ENCODE measurements at places on chromosomes 16 and 17.

- DNase-seq: no peak
Measured at GRCh38 chr16:86960266-86960665, 356.9 kb downstream of the C16orf95 start.

DNA sequence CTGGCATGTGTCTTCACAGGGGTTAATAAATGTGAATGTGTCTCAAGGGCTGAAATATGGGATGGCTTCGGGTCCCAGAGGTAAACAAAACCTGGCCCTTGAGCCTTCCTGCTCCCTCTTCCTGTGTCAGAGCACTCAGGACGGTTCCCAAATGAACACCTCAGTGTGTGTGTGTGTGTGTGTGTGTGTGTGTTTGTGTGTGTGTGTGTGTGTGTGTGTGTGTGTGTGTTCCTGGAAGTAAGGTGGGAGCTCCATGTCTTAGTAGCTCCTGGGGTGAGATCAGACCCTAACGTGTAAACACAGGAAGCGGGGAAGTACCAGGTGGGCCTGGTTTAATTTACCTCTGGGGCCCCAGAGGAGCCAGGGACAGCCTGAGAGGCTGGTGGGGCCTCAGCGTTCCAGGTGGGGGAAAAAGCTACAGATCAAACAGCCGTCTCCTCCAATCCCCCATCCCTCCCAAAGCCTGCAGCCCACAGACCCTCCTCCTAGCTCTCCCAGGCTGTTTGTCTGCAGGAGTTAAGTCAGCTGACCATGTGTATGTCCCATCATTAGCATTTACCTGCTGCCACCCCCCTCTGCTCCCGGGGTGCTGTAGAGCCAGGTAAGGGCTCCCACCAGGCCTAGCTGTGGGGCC is 6.1 kb downstream of the KIF19 start:
- no peak for DNase-seq

DNA sequence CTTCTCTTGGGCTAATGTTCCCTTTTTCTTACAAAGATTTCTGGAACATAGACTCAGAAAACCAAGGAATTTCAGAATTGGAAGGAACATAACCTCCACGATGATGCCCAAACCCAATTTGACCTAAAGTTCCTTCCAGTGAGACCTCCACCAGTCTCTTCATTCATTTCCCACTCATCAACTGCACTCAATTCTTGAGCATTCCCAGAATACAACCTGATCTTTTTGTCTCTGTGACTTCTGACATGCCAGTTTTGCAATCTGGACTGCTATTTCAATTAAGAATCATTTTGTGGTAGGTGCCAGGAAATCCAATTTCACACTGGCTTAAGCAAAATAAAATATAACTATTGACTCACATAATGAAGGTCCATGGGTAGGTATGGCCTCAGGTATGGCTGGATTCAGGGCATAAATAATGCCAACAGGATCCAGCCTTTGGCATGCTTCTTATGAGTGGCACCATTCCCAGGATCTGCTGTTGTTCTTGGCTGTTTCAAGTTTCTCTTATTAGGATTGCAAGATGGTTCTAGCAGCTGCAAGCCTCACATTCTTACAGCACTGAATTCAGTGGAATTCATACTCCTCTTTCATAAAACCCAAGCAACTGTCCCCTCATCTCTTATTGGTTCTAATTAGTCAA is 184.3 kb downstream of the HS3ST4 start:
- peak; percentile 25 for DNase-seq

DNA sequence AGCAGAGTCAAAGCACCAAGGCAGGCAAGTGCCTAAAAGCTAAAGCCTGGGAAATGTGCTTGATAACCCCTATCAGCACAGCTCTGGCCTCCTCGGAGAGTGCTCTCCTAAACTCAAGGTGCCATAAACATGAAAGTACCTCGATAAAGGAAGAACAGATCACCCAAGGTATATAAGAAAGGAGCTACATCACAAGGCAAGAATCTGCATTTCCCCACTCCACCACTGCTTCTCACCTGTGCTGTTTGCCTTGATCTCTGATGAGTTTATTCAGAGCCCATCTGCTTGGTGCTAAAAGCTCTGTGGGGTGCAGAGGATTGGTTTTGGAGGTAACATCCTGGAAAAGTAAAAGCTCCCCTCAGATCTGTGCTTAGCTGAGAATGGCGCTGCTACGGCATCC is 449.5 kb upstream of the CDH5 start:
- DNase-seq: no peak

DNA sequence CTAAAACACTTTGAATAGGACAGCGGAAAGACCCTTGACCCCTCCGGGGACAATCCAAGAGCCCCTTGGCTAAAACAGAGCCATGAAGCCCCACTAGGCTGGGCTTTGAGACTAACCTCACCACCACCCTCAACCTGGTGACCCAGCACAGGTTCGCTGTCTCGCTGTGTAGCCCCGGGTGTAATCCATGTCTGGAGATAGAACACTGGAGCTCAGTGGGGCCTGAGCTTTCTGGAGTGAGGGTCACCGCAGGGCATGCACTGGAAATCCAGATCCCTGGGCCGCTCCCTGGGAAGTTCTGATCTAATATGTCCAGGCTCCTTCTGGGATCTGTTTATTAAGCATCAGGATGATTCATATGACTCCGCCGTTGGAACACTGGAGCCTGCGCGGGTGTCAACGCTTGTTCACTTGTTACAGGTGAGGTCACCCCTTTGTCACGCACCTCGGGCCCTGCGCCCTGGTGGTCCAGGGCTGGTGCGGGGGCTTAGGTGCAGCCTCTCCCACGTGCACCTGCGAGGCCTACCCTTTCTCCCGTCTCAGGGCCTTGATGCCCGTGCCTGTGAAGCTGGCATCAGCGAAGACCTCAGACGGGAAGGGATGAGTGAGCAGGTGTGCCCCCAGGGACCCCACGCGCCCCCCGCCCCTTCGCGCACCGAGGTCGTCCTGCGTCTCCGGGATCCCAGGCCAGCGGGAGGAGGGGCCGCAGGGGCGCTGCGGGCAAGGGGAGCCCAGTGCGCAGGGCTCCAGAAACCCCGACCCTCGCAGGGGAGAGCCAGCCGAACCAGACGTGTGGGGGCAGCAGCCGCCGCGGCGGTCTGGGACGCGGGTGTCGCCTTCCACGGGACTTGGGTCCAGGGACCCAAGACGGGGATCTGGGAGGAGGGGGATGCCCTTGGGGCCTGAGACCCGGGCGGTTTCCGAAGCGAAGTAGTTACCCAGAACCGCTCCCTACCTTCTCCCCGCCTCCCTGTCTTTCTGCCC is 224.1 kb upstream of the FOXF1 start:
- DNase-seq: no peak

DNA sequence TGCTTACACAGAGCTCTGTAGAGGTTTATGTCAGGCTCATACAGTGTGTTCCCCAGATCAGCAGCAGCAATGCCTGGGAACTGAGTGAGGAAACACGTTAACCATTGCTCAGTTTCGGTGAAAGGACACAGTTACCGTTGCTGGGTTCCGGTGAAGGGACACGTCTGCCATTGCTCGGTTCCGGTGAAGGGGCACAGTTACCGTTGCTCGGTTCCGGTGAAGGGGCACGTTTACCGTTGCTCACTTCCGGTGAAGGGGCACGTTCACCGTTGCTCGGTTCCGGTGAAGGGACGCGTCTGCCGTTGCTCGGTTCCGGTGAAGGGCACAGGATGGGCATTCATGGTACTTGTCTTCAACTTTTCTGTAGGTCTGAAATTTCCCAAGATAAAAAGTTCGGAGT is 81.7 kb downstream of the MRM3 start:
- DNase-seq: no peak

DNA sequence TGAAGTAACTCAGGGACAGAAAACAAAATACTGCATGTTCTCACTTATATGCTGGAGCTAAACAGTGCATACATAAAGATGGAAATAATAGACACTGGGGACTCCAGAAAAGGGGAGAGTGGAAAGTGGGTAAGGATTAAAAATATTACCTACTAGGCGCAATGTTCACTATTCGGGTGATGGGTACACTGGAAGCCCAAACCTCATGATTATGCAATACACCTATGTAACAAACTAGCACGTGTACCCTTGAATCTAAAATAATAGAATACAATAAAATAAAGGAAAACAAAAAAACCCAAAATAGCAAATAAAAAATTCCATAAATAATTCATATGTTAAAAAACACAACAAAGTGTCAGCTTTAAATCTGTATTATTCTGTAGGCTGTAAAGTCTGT is 56.9 kb downstream of the MAP2K6 start:
- DNase-seq: no peak

DNA sequence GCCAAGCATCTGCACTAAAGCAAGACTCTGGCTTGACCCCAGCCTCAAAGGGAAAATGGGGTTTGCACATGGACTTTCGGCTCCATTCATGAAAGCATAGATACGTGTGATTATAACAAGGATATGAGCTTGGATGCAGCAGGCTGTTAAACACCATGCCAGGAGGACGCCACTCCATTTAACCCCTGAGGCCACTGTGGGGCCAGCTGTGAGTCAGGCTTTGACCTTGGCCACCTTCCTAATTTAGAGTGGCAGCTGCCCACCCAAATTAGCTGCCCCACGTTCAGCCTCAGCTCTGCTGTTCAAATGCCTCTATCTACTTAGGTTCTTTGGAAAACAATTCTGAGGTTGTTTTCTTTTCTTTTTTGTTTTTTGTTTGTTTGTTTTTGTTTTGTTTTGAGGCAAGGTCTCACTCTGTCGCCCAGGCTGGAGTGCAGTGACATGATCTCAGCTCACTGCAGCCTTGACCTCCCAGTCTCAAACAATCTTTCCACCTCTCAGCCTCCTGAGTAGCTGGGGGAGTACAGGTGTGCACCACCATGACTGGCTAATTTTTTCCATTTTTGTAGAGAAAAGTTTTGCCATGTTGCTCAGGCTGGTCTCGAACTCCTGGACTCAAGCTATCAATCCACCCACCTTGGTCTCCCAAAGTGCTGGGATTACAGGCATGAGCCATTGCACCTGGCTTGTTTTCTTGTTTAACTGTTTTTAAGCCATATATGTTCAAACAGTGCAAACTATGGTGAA is 23.2 kb upstream of the KIFC3 start:
- no peak for DNase-seq

DNA sequence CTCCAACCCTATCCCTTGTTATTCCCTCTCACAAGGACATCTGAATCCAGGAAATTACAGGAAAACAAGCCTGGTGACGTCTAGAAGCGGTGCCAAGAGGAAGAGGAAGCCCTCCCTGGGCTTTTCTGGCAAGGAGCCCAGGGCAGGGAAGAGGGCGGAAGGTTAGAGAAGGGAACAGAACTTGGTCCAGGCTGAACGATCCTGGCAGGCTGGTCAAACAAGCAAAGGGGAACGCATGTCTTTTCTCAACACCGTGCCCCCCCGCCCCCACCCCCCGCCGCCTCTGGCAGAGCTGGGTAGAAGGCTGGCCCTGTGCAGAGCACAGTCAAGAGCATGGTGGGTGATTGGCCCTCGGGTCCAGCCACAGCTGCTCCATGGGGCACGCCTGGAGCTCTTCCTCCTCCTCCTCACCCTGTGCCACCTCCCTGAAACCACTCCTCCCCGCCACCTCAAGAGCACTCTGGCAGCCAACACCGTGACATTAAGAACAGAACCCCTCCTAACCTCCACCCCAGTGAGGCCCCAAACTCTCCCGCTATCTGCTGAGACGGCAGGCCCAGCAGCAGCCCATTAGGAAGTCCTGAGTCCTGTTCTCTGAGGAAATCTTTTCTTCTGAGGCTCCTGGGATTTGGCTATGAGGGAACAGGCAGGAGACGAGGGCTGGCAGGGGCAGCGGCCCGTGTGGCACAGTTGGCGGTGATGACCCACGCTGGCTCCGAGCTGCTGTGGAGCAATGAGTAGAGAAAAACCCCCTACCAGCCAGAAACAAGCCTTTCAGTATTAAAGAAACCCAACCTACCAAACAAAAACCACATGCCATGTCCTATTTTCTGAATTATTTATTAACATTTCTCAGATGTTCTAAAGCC is 7.3 kb downstream of the C16orf86 start:
- no peak for DNase-seq

- DNase-seq: no peak
Measured at GRCh38 chr16:3007957-3008689, 4.6 kb upstream of the CLDN9 start.

DNA sequence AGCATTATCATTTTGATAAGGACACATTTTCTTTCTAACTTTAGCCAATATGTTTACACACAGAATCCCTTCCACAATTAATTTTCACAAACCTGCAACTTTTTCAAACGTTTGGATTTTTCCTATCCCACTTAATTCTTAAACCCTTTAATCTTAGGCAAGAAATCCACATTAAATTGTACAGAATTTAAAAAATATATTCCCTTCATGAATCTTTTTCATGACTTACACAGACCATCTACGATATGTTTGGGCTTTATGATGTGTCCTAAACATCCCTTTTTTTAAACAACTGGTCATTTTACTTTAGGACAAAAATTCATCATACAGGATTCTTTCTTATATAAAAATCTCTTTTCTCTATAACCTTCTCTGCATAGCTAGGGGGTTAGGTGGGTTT is 241.5 kb upstream of the CNTNAP4 start:
- DNase-seq: no peak

GRCh38 chr16:56950881-56951771 is 10.6 kb upstream of the CETP start:
- DNase-seq: peak; percentile 33

GRCh38 chr16:19601083-19601976 is 45.8 kb downstream of the VPS35L start:
- peak; percentile 59 for DNase-seq

- no peak for DNase-seq
Measured at GRCh38 chr16:78368121-78369102, 269.0 kb downstream of the WWOX start.

DNA sequence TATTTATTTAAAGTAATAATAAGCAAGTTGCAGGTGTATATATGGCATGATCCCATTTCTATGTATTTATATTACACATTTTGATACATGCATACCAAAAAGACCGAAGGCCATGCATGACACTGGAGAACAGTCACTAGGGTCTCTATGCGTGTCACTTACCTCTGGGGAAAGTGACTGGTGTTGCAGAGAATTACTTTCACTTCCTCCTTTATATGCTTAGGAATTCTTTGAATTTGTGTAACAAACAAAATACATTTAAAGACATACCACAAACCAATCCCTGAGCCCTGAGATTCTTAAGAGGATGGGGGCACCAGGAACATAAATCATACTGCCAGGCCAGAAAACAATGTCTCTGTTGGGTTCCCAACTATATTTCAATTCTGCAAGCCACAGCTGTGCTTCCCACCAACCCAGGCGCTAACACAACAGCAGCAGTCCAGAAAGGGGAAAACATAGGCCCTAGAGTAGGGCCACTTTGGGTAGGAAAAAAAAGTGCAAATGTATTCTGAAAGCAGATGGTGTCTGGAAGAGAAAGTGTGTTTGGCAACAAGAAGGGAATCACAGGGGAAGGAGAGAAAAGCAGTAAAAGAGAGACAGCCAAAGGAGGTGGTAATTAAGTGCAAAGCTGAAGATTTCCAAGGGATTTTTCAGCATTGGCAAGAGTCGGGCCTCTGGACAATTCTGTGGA is 24.5 kb upstream of the HYDIN start:
- peak; percentile 76 for DNase-seq

- no peak for DNase-seq
Measured at GRCh38 chr16:9922441-9922840, 259.8 kb downstream of the GRIN2A start.

- DNase-seq: peak; percentile 59
Measured at GRCh38 chr16:23434380-23434779, 18.6 kb downstream of the COG7 start.
